NCI-H1417 (cell line): ENCODE measurements at places on chromosomes 7 and 10.

GRCh38 chr10:14456870-14457266, 126.1 kb upstream of the FRMD4A start:
- no peak for DNase-seq

- no peak for DNase-seq
Observed at GRCh38 chr10:43204042-43204942, 62.6 kb downstream of the RASGEF1A start.

DNA sequence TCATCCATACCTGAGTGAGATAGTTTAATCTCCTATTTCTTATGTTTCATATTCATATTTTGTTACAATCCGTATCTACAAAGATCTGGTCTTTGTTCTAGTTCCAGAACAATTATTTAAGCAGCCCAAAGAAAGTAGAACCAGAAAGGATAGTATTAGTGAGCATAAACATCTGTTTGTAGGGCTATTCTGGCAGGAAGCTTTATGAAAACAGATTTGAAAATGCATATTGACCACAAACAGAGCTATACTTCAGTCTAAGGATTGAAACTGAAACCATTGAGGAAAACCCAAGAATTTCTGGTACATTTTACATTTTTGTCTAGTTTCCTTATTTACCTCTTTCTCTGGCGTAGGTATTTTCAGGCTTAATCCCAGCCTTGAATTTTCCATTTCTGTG, 28.1 kb downstream of the LRGUK start:
- no peak for DNase-seq

DNA sequence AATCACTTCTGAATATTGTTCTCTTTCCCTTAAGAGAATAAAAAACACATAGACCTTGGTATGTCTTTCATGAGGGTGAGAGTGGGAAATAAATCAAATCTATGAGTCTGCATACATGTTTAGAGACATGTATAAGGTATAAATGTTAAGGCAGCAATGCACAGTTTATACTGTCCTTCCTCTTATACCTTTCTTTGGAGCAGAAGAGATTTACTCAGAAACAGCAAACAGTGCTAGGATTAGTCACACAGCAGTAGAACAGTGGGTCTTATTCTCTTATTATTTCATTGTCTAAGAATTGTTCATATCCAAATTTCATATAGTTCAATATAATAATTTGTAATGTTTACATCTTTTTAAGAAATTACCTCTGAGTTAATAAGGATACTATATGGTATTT, 126.7 kb upstream of the TMEM196 start:
- no peak for DNase-seq

DNA sequence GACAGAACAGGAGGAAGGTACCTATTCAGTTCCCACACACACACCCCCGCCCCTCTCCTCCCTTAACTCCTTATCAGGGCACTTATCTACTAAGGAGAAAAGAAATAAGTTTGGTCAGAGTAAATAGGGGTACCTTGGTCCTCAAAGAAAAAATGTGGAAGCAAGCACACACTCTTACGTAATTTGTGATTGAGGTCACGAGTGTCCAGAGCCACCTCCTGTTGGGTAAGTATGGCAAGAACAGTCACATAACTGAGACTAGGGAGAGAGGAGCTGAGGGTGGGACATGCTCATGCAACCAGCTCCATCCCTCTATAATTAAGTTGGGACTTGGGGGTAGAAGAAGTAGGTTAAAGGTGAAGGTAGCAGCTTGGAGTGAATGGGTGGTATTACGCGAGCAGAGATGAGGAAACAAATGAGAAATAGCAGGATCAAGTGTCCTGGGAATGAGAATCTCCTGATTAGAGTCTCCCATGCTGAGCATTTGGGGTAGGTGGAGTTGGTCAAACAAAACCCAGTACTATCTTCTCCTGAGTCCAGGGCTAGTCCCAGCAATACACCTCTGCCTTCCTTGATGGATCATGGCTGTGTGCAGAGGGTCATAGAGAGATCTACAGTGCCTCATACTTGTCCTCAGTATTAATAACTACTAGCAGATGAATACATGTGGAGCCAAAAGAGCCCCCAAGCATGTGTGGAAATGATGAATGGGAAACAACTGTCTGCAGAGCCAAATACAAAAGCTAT, 77.1 kb downstream of the GSAP start:
- no peak for DNase-seq

- DNase-seq, result no peak
Observed at GRCh38 chr7:122675011-122675410, 23.9 kb downstream of the RNF133 start.

GRCh38 chr7:115299397-115300037, 377.6 kb downstream of the MDFIC start:
- no peak for DNase-seq

DNA sequence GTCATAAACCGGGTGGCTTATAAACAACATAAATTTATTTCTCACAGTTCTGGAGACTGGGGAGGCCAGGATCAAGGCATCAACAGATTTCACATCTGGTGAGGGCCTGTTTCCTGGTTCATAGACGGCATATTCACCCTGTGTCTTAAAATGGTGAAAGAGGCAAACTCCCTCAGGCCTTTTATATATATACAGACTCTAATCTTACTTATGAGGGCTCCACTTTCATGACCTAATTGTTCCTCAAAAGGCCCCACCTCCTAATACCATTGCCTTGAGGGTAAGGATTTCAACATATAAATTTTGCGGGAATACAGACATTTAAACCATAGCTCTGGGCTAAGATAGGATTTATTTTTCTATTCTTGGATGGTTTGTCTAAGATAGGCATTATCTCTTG, 187.2 kb downstream of the PPP1R3A start:
- DNase-seq, result no peak

- DNase-seq, result no peak
Observed at GRCh38 chr10:84493361-84493760, 165.0 kb downstream of the CCSER2 start.

- no peak for DNase-seq
Observed at GRCh38 chr7:32221056-32221455, 150.8 kb upstream of the PDE1C start.

GRCh38 chr10:134247-135131, 766 bp upstream of the ZMYND11 start:
- DNase-seq, result peak; percentile 37

DNA sequence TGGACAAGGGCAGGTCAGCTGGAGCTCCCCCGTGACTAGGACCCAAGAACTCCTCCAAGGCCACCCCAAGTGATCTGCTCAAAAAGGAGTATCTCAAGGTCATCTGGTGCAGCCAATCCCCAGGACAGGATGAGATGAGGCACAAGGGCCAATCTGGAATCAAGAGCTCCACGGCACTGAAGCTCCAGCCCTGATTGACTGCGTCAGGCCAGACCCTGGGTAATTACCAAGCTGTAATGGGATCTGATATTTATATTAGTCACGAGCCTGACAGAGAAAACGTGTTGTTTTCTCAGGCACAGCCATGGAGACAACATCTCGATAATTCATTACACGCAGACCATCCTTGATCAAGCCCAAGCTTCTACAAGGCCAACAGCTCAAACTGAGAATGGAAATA, 4.2 kb downstream of the KCNMA1 start:
- DNase-seq, result no peak

DNA sequence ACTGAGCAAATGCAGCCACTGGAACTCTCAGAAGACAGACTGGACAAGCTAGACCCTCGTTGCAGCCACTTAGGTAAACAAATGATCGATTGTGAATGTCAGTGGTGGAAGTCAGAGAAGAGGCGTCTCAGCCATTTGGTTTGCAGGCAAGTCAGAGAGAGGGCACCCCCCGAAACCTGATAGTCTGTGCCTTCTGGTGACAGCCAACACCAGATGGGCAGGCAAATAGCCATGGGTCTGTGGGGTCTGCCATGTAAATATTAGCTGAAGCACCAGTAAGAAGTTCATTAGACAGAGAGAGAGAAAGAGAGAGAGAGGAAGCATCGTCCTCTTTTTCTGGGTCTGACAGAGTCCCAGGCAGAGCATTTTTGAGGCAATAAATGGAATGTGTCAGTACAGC, 5.4 kb downstream of the PPP1R17 start:
- DNase-seq, result no peak

DNA sequence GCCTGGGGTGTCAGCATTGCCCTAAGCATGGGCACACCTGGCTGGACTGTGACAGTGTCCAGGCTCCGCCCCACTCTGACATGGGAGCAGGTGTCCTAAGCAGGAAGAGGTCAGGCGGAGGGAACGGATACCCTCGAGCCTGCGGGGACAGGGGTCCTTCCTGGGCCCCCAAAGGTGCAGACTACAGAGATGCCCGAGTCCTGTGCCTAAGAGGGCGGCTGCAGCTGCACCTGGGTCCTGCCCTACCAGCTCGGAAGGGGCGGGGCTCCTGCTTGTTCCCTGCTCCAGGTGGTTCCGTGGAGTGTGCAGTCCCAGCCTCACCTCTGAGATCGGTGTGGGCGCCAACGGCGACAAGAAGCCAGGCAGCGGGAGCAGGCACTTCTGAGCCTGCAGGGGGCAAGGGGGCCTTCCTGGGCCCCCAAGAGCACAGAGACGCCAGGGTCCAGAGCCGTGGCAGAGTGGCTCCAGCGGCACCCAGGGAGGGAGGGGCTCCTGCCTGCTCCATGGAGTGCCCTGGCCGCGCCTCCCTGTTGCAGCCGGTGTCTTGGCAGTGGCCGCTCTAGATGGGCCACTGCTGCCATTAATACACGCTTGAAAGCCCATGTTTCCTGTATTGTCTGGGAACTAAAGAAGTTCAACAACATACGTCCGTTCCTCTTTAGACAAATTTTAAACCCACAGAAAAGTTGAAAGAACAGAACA, 64.5 kb upstream of the CACNA2D1 start:
- DNase-seq, result peak; percentile 92

DNA sequence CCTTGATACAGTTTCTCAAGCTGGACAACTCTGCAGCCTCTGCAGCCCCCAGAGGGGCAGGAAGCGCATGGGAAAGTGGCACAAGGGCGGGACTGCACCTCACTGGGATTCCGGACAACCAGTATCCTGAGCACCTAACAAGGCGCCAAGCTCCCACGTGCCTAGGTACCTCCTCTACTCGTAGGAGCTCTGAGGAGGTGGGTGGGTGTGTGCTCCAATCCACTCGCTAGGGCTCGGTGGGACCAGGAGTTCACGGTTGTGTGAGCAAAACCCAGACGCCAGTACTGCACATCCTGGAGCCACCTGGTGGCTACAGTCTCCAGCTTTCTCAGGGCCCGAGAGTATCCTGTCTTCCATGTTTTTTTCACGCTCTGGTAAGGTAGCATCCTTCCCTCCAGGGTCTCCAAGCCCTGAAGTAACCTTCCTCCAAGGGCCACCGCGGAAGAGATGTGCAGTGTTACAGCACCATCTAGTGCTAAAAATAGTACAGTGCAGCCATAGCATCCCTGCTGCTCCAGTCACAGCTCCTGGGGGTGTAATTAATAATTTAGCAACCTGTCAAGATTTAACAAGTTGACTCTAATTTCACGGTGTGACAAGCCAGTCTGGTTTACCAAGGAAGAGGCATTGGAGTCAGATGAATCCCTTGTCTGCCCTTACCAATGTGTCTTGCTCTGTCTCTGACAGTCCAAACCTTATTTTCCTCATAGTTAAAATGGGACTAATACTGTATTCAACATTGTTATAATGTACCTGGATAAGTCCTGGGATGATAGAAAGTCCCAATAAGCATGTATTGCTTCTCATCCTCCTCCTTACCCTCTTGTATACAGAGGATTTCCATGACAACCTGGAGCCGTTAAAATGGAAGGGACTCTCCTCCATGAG, 70.4 kb downstream of the HERPUD2 start:
- peak; percentile 73 for DNase-seq

DNA sequence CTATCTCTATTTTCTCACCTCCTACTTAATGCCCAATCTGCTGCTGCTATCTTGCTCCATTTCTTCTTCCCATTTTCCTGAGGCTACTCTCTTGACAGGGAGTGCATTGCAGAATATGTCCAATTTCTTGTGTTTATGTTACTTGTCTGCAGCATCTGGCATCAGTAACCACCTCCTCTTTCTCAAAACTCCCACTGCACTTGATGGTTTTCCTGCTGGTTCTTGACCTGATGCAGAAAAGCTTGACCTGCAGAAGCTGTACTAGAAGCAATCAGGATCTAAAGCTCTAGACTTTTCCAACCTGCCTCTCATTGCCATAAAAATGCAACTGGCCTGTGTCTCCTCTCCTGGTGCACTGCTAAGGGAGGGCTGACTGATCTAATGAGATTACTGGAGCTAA, 287.8 kb downstream of the ZEB1 start:
- no peak for DNase-seq

- peak; percentile 7 for DNase-seq
Observed at GRCh38 chr10:48612236-48612943, 7.5 kb upstream of the ARHGAP22 start.

DNA sequence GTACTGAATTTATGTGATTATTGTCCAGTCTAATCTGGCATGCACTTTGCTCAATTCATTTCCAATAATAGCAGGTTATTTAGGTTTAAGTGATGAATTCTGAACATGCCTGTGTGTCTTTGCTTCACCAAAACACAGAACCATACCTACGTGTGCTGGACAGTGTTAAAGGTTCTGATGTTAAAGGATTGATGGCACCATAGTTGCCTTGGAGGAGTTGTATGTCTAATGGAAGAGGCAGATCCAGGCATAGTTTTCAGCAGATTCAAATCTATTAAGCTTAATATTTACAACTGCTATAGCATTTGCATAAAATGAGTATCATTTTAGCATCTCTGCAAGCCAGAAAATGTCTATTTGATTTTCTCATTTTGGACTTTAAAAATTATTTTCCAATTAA, 28.0 kb upstream of the UMAD1 start:
- no peak for DNase-seq

- DNase-seq, result peak; percentile 73
Observed at GRCh38 chr7:105656922-105657521, 75.7 kb upstream of the EFCAB10 start.

- no peak for DNase-seq
Observed at GRCh38 chr7:157708919-157709295, 372.1 kb downstream of the DNAJB6 start.

DNA sequence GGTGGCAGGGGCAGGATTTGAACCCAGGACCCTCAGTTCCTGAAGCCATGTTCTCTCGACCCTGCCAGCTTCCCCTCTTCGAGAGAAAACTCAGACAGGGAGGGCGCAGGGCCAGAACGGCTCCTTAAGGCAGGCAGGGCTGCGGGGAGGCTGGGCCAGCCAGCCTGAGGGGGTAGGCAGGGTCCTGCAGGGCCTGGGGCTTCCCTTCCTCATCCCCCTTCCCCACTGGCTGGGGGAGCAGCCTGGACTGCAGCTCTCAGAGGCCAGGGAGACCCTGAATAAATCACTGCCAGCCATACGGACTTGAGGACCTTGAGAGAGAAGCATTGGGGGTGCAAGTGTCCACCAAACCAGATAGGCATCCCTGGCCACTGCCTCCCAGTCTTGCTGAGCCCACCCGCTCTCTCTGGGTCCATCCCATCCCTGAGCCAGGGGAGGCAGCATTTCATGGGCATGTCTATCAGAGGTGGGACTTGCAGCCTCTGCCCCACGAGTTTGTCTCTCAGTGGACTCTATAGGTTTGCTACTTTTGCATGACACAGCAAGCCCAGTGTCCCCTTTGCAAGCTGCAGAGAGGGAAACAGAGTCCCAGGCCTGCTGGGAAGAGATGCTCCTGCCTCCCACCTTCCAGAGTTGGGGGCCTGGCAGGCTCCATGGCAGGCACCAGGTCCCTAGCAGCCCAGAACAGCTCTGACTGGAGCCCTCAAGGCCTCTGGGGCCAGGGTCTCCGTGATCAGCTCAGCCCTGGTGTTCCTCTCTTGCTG, 70.9 kb downstream of the MYL10 start:
- DNase-seq, result no peak
